ENCODE measurements at places on chromosomes 12 and 14.

DNA sequence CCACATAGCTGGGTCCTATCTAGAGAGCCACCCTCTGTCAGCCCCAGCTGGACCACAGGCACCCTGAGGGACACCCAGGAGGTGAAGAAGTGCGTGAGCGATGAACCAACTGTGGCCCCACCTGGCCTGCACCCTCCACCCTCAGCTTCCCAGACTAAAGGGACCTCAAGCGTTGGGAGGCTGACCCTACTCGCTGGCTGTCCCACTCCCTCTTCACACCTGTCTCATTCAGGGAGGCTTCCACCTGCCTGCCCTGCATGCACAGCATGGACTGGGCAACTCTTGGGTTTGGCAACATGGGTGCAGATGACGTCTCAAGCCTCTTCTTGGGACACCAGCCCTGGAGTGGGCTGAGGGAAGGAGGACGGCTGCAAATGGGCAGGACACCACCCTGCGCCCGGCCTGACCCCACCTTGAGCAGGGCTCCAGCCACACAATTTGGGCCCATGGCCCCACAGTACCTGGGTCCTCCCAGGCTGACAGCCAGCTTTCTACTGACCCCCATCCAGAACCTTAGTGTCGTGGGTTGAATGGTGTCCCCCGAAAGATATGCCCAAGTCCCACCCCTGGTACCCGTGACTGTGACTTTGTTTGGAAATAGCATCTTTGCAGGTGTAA is 2.1 kb downstream of the TMEM179 start:
- DNase-seq = no peak

- DNase-seq = no peak
Measured at GRCh38 chr12:85005615-85006014, 30.5 kb downstream of the TSPAN19 start.

GRCh38 chr12:58950739-58951100 is 30.4 kb upstream of the LRIG3 start:
- DNase-seq = no peak

GRCh38 chr14:55702511-55702910 is 122.5 kb downstream of the KTN1 start:
- DNase-seq = no peak

GRCh38 chr14:77498120-77498979 is at the start of gene ISM2:
TSS of gene ISM2 (minus strand) at chr14:77498816. CDS start at chr14:77498793, 23 bp downstream.
- DNase-seq = peak; percentile 27

- DNase-seq = no peak
Measured at GRCh38 chr14:95549656-95550585, 15.1 kb downstream of the GLRX5 start.

GRCh38 chr12:75666939-75667334 is 155.5 kb upstream of the KRR1 start:
- no peak for DNase-seq

GRCh38 chr14:95265106-95266094 is 54.3 kb downstream of the CLMN start:
- no peak for DNase-seq

GRCh38 chr12:29867823-29868222 is 84.1 kb upstream of the TMTC1 start:
- DNase-seq = no peak

- no peak for DNase-seq
Measured at GRCh38 chr12:52231305-52232202, 1.5 kb upstream of the KRT7 start.

DNA sequence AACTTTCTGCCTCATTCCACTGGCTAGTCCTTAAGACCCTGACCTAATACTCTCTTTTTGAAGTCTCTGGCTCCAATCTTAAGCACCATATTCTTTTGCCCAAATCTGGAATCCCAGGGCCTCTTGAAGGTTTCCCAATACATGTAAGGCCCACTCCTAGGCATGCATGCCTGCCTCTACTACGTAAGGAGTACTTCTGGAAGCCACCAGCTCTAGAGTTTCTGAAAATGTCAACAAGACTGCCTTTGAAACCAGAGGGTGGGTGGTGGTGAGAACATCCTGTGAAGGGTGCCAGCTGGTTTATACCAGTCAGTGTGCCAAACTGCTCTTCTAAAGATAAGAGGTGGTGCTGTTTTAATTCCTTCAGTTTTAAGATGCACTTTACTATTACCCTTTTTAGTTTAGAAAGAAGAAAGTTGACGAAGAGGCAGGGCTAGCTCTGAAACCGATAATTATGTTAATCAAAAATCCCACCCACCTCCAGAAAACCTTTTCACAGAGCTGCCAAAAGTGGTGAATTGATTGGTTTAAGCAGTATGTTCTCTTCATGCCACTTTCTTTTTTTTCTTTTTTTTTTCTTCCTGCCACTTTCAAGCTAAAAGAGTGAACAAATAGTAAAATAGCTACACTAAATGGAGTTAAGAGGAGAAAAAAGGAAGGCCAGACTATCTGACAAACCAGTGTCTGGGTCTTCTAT is 8.7 kb upstream of the WDR89 start:
- peak; percentile 21 for DNase-seq

- DNase-seq = no peak
Measured at GRCh38 chr14:64563696-64564095, 13.9 kb downstream of the PPP1R36 start.

DNA sequence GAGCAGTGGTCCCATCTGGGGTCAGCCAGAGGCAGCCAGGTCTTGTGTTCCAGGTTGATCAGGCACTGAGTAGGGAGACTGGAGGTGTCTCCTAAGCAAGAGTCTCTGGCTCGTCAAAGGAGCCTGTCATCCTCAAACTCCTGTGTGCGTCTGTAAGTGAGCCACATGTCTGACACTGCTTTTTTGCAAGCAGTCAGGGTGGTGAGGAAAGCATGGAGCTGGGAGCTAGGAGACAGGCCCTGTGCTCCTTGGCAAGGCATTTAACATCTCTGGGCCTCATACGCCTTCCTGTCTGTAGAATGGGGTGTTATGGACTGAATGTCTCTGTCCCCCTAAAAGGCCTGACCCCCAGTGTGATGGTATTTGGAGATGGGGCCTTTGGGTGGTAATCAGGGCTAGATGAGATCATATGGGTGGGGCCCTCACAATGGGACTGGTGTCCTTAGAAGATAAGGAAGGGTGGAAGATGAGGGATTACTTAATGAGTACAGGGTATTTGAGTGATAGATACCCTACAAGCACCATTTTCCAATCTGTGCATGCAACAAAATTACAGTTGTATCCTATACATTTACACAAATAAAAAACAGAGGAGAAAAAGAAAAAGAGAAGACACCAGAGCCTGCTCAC is 53.0 kb downstream of the ARL6IP4 start:
- DNase-seq = no peak

DNA sequence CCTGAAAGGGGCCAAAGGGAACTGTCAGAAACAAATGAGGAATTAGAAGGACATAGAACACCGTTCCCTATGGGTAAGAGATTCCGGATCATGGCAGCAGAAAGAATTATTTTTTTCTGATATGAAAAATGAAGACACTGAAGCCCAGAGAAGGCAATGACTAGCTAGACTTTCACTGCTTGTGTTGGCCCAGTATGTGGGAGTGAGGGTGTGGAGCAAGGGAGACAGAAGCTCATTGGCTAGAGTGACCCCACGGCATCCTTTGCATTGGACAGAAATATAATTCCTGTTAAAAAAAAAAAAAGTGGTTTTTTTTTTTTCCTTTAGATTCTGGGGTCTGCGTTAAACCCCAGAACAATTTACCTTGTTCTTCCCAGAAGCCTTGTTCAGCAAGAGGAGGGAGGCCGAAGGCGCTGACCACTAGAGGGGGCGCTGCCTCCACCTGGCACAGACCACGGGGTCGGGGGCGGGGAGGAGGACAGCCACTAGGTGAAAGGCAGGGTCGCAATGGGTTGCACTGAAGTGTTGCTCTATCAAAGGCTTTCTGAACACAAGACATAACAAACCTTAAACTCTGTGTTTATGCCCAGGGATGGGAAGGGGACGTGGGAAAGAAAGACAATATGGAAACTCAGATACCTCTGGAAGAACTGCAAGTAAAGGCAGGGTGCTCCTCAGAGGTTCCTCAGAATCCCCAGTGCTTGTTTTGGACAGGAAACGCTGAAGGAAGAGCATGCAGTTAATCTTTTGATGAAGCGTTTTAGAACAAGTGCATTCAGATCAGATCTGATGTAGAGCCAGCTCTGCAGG is 156.8 kb downstream of the KCNA5 start:
- DNase-seq = peak; percentile 38

- DNase-seq = no peak
Measured at GRCh38 chr12:120571299-120571698, 9.9 kb downstream of the POP5 start.

DNA sequence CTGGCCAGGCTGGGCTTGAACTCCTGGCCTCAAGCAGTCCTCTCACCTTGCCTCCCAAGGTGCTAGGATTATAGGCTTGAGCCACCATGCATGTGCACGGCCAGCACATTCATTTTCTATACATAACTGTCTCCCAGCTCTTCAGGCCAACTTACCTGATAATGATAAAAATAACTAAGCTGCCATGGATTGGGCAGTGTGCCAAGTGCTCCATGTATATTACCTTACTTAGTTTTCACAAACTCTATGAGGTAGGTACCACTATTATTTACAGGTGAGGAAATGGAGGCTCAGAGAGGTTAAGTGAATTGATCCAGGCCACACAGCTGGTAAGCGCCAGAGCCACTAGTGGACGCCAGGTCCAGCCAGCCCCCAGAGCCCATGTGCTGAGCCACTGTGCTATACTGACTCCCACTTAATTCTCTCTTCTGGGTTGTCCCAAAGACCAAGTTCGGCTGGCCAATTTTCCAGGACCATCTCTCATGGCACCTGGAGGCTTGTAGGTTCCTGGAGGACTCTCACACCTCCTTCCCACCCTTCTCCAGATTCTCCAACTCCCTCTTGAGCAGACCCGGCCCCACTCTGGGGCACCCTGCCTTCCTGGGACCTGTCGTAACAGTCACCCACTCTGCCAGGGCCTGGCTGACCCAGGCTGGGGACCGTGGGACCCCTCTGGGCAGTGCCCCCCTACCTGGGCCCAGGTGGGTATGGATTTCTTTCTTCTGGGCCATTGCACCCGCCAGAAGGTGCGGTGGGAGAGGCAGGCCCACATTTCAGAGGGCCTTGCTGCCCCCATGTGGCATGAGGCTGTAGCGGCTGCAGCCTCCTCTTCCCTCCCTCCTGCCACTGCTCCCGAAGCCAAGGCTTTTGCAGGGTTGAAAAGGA is 30.2 kb upstream of the CIPC start:
- peak; percentile 49 for DNase-seq

DNA sequence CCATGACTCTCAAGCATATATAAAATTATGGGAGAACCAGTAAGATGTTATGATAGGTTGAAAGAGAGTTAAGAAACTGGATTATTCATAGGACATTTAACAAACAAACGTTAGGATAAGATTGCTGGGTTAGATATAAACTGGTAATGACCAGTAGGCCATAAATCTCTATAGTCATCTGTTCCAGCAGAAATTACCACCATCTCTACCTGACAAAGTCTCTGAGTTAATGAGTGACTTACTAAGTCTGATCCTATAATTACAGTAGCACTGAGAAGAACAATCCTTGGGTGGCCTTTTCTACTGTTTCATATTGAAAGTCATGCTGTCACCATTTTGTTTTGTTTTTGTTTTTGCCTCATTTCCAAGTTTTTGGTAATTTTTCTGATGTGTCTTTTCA is 136.9 kb upstream of the CNOT2 start:
- no peak for DNase-seq

DNA sequence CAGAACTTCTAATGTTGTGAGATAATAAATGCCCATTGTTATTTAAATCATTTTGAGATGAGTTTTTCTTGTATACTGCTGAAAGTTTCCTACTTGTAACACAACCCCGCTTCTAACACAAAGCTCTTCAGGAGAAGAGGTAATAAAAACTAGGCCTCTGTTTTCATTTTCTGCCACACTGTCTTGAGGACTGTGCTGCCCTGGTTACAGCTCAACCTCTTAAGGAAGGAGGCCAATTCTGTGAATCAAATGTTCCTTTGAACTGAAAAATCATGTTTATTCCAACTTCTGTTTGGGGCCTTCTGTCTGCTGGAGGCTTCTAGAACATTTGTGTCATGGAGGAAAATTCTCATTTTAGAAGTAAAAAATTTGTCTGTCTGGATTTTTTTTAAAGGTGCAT is 100.3 kb downstream of the LRIG3 start:
- DNase-seq = no peak

GRCh38 chr12:82595941-82596340 is 90.8 kb upstream of the TMTC2 start:
- no peak for DNase-seq

DNA sequence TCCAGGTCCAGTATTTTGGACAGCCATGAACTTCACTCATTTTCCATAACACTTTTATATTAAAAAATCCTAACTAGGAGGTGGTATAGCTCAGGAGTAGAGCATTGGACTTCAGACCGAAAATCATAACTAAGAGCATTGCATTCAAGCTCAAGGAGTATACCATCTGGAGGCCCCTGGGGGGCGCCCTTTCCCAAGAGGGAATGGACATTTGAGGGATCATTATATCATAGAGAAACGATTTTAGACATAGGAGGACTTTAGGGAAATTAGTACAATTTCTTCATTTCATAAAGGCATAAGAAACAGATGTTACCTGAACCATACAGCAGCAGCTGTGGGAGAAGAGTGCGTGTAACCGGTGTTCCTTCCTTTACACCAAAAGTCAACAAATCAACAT is 5.2 kb upstream of the ATG14 start:
- peak; percentile 40 for DNase-seq

- DNase-seq = no peak
Measured at GRCh38 chr12:108449478-108449877, 65.6 kb upstream of the FICD start.

- DNase-seq = no peak
Measured at GRCh38 chr12:85662207-85662602, 174.0 kb downstream of the RASSF9 start.

DNA sequence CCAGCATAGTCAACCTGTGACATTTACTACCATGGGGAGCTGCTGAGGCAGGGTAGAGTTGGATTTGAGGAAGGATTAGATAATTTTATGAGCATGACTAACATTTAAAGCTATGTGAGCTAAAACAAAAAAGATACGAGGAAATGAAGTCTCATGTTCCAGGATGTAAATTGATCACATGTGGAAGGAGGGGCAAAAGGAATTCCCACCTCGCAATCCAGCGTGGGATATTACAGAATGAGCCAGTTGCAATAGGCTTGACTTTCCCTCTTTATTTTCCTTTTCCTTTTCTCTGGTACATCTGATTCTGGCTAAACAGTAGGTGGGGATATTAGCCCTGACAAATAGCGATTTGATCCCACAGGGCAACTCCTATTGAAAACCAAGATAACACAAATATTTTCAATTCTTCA is 214.9 kb upstream of the HMGA2 start:
- no peak for DNase-seq

DNA sequence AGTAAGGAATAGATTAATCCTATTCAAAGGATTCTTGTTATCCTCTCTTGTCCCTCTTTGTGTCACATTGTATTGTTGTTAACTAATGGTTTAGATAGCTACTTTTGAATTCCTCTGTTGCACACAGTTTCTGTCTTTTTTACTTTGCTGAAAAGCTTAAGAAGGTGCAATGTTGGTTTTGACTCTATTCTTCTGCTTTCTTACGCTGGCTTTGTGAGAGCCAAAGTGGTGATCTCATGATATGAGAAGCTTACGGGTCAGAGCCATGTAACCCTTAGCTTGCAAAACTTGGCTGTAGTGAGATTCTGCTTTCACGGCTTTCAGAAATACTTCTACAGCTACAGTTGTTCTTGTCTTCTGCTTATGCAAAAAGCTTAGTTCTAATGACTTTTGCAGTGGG is 239.7 kb downstream of the TRHDE start:
- DNase-seq = no peak

Measured in stimulated activated CD4-positive, alpha-beta T cell treated with anti-CD3 and anti-CD28 coated beads, Interleukin-4, amount 100 ng/mL, for 48 hours (primary cell).